ENCODE measurements at places on chromosomes 12 and 14. TPM values are rescaled to one million over a fixed set of nuclear protein-coding genes. Genes with fewer than 3 reads are reported as not detected.

PLEKHG7 gene
- not detected for total RNA-seq

- no peaks in the 10 kb centered on the region for H3K27me3 ChIP-seq
- H3K4me3 ChIP-seq: no peak overlapping the region
- no peaks in the 10 kb centered on the region for H3K36me3 ChIP-seq
- no peaks in the 10 kb centered on the region for H3K4me1 ChIP-seq
- H3K27ac ChIP-seq: no peak overlapping the region
- DNase-seq: no peak
Measured at GRCh38 chr14:33039311-33039710, 100.6 kb downstream of the NPAS3 start.

ENDOU gene
- total RNA-seq: not detected

- no peak overlapping the region for H3K27ac ChIP-seq
- H3K36me3 ChIP-seq: no peaks in the 10 kb centered on the region
- no peaks in the 10 kb centered on the region for H3K4me1 ChIP-seq
- no peak overlapping the region for H3K4me3 ChIP-seq
- no peaks in the 10 kb centered on the region for H3K27me3 ChIP-seq
Measured at GRCh38 chr12:58117667-58118066, 176.3 kb downstream of the ATP23 start.

- no peaks in the 10 kb centered on the region for H3K36me3 ChIP-seq
- no peaks in the 10 kb centered on the region for H3K27me3 ChIP-seq
- peak overlapping the region; percentile 34 for H3K4me3 ChIP-seq
Measured at GRCh38 chr14:89303456-89304435, 113.3 kb downstream of the FOXN3 start.

- no peaks in the 10 kb centered on the region for H3K36me3 ChIP-seq
- H3K4me3 ChIP-seq: no peak overlapping the region
- 0 out of 2 replicates have a peak, but pooled peaks cover under 1% of the 10 kb centered on the region for H3K27me3 ChIP-seq
- no peak for DNase-seq
- no peaks in the 10 kb centered on the region for H3K4me1 ChIP-seq
Measured at GRCh38 chr14:32900547-32900946, 38.1 kb upstream of the NPAS3 start.

GRCh38 chr14:61503167-61503801, 181.9 kb downstream of the PRKCH start:
- H3K27ac ChIP-seq: no peak overlapping the region
- no peak for DNase-seq
- H3K4me3 ChIP-seq: no peak overlapping the region

- no peak overlapping the region for H3K27ac ChIP-seq
- no peak overlapping the region for H3K4me3 ChIP-seq
- no peaks in the 10 kb centered on the region for H3K4me1 ChIP-seq
- no peaks in the 10 kb centered on the region for H3K36me3 ChIP-seq
Measured at GRCh38 chr12:21172079-21172478, 41.1 kb downstream of the SLCO1B1 start.

GRCh38 chr12:57891542-57892228, 45.2 kb upstream of the CTDSP2 start:
- H3K27me3 ChIP-seq: no peaks in the 10 kb centered on the region
- no peak for DNase-seq
- peaks cover 26% of the 10 kb centered on the region for H3K4me1 ChIP-seq
- no peak overlapping the region for H3K27ac ChIP-seq
- no peak overlapping the region for H3K4me3 ChIP-seq

DNA sequence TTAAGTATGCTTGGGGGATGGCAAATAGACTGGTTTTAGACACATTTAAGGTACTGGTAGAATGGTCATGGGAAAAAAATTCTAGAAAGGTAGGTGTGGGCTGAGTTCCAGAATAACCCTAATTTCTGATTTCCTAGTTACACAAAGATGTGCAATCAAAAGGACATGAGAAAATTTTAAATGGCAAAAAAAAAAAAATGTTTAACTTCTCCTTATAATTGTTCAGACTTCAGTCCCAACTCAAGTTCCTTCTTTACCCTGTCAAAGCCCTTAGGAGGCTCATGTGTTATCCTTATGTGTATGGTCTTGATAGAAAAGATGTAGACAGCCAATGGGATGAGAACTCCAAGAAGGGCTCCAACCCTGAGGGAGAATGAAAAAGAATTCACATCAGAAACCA, 153.3 kb upstream of the PLEKHG7 start:
- H3K27ac ChIP-seq: no peak overlapping the region
- H3K36me3 ChIP-seq: no peaks in the 10 kb centered on the region
- no peak overlapping the region for H3K4me3 ChIP-seq

TCL1B gene
- total RNA-seq: not detected

DNA sequence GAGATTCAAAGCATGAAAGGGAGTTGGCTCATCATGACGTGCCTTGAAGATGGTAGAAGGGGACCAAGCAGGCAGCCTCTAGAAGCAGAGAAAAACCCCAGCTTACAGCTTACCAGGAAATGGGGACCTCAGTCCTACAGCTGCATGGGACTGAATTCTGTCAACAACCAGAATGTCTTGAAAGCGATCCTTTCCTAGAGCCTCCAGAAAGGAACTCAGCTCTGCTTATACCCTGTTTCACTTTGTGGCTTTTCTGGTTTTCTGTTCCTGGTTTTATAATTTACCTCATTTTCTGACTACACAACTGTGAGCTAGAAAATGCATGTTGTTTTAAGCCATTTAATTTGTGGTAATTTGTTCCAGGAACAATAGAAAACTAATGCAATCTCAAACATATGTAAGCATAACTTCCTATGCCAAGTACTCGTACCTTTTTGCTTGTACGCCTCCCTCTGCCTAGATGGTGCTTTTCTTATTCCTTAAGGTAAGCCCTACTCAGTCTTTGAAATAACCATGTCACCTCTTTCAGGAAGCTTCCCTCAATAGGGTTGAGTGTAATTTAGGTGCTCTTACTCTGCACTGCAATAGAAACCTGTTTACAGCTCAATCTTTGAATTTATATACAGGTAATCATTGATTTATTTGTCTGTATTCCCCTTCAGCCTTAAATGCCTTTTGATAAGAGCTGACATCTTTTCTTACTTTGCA, 348.8 kb downstream of the TMEM117 start:
- H3K4me3 ChIP-seq: no peak overlapping the region
- DNase-seq: no peak
- no peaks in the 10 kb centered on the region for H3K4me1 ChIP-seq
- no peaks in the 10 kb centered on the region for H3K36me3 ChIP-seq
- H3K27me3 ChIP-seq: no peaks in the 10 kb centered on the region
- H3K27ac ChIP-seq: no peak overlapping the region

- H3K36me3 ChIP-seq: no peaks in the 10 kb centered on the region
- H3K4me3 ChIP-seq: no peak overlapping the region
- H3K4me1 ChIP-seq: no peaks in the 10 kb centered on the region
- H3K27me3 ChIP-seq: no peaks in the 10 kb centered on the region
- no peak for DNase-seq
Measured at GRCh38 chr12:75603475-75603874, 92.1 kb upstream of the KRR1 start.

DNA sequence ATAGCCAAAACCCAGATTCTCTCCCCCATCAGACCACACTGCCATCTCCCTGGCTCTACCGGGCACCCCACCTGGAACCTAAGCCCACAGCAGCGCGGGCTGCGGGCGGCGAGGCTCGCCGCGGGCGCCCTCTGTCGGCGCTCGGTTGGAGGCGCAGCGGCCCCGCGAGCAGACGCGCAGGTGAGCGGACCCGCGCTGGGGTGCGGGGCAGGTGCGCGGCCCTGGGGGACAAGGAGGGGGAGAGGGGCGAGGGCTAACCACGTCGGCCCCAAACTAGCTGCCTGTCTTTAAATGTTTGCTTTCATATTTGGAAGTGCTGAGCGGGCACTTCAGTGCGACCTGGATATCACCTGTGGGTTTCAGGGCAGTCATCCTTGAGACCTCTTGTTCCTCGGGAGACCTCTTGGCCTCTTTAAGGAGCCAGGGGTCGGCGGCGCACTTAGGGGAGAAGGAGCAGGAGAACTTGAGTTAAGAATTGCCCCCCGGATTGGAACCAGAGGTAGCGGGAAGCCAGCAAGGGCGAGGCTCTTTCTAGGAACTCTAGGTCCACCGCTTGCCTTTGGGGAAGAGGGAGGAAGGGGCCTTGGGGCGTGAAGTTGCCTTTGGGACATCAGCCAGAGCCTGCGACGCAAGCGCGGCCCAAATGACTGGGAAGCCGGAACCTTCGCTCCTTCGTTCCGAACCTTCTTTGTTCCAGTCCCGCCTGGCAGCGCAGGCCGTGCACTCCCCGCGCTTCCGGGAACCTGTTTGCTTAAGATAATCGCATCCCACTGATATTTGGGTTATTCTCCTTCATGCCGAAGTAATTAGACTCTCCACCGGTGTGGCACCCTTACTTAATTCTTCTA, 78.7 kb downstream of the NEDD1 start:
- DNase-seq: peak; percentile 6
- H3K36me3 ChIP-seq: no peaks in the 10 kb centered on the region
- no peak overlapping the region for H3K27ac ChIP-seq

BEGAIN gene
- total RNA-seq: 8.5 TPM

GRCh38 chr14:106185837-106186233, 659.5 kb downstream of the TMEM121 start:
- H3K4me1 ChIP-seq: no peaks in the 10 kb centered on the region
- no peaks in the 10 kb centered on the region for H3K27me3 ChIP-seq
- no peak for DNase-seq
- no peak overlapping the region for H3K27ac ChIP-seq
- no peak overlapping the region for H3K4me3 ChIP-seq

GRCh38 chr12:113237748-113238147, 16.5 kb downstream of the TPCN1 start:
- peaks cover 4% of the 10 kb centered on the region for H3K4me1 ChIP-seq
- H3K27ac ChIP-seq: no peak overlapping the region
- H3K4me3 ChIP-seq: no peak overlapping the region
- H3K27me3 ChIP-seq: no peaks in the 10 kb centered on the region
- DNase-seq: no peak

DNA sequence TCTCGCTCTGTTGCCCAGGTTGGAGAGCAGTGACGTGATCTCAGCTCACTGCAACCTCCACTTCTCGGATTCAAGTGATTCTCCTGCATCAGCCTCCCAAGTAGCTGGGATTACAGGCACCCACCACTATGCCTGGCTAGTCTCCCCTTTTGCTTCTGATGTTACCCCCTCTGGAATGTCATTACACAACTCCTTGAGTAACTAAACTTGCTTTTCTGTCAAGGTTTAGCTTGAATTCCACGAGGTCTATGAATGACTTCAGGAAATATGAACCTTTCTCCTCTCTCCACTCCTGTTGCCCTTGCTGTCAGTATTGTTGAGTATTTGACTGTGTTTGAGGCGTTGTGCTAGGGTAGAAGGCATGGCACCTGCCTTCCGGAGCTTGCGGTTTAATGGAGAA, 16.8 kb upstream of the RTRAF start:
- no peaks in the 10 kb centered on the region for H3K36me3 ChIP-seq
- no peak overlapping the region for H3K27ac ChIP-seq
- H3K27me3 ChIP-seq: peaks cover 7% of the 10 kb centered on the region
- no peak for DNase-seq
- H3K4me3 ChIP-seq: no peak overlapping the region
- no peaks in the 10 kb centered on the region for H3K4me1 ChIP-seq

DNA sequence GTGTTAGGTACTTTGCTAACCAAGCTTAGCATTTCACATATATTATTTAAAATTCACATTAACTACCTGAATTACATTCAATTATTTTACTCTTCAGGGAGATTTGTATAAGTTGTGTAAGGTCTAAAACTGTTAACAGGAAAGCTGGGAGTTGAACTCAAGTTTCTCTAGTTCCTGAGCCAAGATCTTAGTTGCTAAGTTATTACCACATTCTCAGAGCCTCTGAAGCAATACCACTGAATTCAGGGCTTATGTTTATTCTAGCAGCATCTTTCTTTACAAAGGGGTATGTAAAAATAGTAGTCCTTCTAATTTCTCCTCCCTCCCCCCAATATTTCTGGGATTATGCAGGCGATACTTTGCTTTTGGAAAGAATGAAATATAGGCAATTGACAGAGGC, 786.8 kb downstream of the DIO2 start:
- no peak overlapping the region for H3K4me3 ChIP-seq
- no peaks in the 10 kb centered on the region for H3K4me1 ChIP-seq
- no peaks in the 10 kb centered on the region for H3K36me3 ChIP-seq
- DNase-seq: no peak

BBOF1 gene
- 4.0 TPM for total RNA-seq

GRCh38 chr14:86013641-86014040, 483.7 kb downstream of the FLRT2 start:
- no peaks in the 10 kb centered on the region for H3K4me1 ChIP-seq
- DNase-seq: no peak
- no peaks in the 10 kb centered on the region for H3K27me3 ChIP-seq
- no peaks in the 10 kb centered on the region for H3K36me3 ChIP-seq
- H3K27ac ChIP-seq: no peak overlapping the region
